Heart right ventricle (tissue), 16 donors: ENCODE measurements at places on chromosomes 1 and 21. TPM values are rescaled to one million over a fixed set of nuclear protein-coding genes. Genes with fewer than 3 reads are reported as not detected.

GRCh38 chr1:231016966-231017365 lies 23.1 kb downstream of the FAM89A start:
- no peak overlapping the region for H3K4me3 ChIP-seq
- no peak for DNase-seq
- H3K27ac ChIP-seq = no peak overlapping the region
- no peaks in the 10 kb centered on the region for H3K36me3 ChIP-seq

DNA sequence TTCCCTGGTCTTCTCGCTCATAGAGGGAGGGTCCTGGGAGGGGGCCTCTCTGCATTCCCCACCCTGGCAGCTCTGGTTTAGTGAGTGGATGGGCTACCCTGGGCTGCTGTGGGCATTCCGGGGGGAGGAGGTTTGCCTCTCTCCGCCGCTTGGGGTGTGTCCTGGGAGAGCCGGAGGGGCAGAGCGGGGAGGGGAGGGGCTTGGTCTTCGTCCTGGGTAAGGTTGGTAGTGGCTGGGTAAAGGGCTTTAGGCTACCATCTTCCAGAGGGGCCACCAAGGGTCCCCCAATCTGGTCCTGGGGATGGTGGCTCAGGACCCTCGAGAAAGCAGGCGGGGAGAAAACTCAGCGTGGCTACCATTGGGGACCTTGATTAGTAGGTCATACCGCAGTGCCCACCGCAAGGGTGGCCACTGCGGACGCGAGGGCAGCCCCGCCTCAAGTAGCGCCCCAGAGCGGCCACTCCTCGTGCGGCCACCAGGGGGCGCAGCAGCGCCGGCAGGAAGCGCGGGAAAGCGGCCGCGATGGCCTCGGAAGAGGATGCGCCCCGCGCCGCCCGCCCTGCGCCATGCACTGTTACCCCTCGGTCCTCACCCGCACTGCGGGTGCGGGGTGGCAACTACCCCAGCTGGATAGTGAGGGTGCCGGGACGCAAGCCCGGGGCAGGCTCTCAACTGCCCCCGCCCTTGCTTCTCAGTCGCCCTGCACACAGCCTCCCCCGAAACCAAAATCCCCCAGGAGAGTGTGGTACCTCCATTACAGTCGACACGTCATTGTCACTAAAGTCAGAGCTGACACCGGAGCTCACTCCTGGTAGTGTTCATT lies 44.1 kb upstream of the SLC25A33 start:
- H3K27ac ChIP-seq = no peak overlapping the region
- DNase-seq = peak; percentile 63
- H3K4me1 ChIP-seq = peaks cover 8% of the 10 kb centered on the region
- no peak overlapping the region for H3K4me3 ChIP-seq

GRCh38 chr1:10510520-10511493 lies 36.1 kb downstream of the PEX14 start:
- H3K27me3 ChIP-seq = no peaks in the 10 kb centered on the region
- peaks cover 32% of the 10 kb centered on the region for H3K4me1 ChIP-seq
- H3K4me3 ChIP-seq = no peak overlapping the region
- no peak for DNase-seq

DNA sequence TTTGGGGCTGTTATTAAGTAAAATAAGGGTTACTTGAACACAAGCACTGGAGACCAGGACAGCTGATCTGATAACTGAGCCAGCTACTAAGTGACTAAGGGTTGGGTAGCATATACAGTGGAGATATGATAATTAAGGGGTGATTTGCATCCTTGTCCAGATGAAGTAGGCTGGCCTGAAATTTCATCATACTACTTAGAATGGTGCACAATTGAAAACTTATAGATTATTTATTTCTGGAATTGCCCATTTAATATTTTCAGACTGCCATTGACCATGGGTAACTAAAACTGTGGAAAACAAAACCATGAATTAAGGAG lies 3.8 kb upstream of the CD1B start:
- H3K4me1 ChIP-seq = no peaks in the 10 kb centered on the region
- H3K36me3 ChIP-seq = no peaks in the 10 kb centered on the region
- H3K27me3 ChIP-seq = peaks cover 4% of the 10 kb centered on the region
- no peak for DNase-seq

DNA sequence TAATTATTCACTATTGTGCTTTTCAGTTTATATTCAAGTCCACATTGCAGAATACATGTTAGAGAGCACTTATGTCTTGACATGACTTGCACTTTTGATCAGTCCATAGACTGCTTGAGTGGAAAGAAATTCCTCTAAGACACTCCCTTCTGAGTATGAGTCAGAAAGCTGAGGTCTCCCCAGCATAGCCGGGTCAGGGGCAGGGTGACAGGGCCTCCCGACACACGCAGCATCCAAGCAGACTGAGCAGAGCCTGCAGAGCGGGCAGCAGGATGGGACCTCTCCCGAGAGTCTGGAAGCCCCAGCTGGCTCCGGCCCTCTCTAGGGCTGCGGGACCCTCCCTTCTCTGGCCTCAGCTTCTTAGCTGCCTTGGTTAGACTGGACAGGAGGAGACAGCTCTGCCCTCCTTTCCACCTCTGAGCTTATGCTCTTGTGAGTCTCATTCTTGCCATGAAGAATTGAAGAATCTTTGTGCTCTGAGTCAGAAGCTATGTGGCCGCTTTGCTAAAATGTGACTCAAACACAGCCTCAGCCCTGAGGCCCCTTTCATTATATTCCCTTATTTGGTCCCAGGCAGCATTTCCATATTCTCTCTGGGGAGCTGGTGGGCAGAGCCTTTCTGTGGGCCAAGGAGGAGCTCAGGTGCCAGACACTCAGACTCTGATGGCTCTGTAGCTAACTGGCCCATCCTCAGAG lies 11.2 kb upstream of the CAPN2 start:
- no peaks in the 10 kb centered on the region for H3K36me3 ChIP-seq
- no peak overlapping the region for H3K4me3 ChIP-seq
- H3K4me1 ChIP-seq = peaks cover 37% of the 10 kb centered on the region
- no peak overlapping the region for H3K27ac ChIP-seq
- no peaks in the 10 kb centered on the region for H3K27me3 ChIP-seq

- DNase-seq = no peak
- no peaks in the 10 kb centered on the region for H3K4me1 ChIP-seq
- no peak overlapping the region for H3K4me3 ChIP-seq
- peaks cover 100% of the 10 kb centered on the region for H3K36me3 ChIP-seq
These were observed 29.8 kb upstream of the CFAP298 start for GRCh38 chr21:32641710-32642698.

DNA sequence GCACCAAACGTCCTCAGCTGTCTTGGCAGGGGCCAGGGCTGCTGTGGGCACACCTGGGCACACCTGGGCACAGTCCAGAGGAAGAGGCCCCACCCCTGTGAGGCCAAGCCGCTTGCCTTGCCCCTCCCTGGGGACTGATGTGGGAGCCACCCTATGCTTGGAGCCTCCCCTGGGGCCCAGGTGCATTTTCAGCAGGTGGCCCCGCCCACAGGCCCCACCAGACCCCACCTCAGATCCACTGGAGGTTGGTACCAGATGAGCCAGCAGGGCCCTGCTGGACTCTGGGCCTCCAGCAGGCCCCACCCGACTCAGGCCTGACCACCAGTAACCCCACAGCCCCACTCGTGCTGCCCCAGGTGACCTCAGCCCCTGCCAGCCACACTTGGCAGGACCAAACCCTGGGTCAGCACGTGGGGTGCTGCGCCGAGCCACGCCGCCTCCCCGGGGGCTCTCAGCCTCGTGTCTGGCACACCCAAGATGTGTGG lies 8.8 kb downstream of the SLC19A1 start:
- DNase-seq = no peak
- H3K4me1 ChIP-seq = peaks cover 15% of the 10 kb centered on the region
- H3K27me3 ChIP-seq = no peaks in the 10 kb centered on the region
- H3K27ac ChIP-seq = peak overlapping the region; percentile 70

DNA sequence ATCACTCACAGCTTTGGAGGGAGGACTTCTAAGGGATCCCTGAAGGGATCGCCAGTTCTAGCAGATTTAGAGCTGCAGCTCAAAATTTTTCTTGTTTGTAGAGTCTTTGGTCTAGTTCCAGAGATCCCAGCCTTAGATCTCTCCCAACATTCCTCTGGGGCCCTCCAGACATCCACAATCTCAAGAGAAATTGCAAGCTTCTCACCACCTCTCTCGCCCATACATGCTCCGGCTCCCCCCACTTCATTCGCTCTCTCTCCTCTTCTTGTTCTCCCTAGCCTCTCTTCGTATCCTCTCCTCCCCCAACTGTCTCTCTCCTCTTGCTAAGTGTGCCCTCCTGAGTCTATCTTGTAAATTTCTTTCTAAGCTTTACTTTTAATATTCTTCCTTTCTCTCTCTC lies 15.1 kb upstream of the TUT4 start:
- no peak overlapping the region for H3K4me3 ChIP-seq
- peaks cover 10% of the 10 kb centered on the region for H3K27me3 ChIP-seq
- no peaks in the 10 kb centered on the region for H3K36me3 ChIP-seq
- H3K4me1 ChIP-seq = no peaks in the 10 kb centered on the region

GRCh38 chr1:54415533-54415932 lies 9.3 kb upstream of the SSBP3 start:
- H3K27me3 ChIP-seq = no peaks in the 10 kb centered on the region
- no peak overlapping the region for H3K4me3 ChIP-seq
- peaks cover 15% of the 10 kb centered on the region for H3K4me1 ChIP-seq
- DNase-seq = no peak
- no peaks in the 10 kb centered on the region for H3K36me3 ChIP-seq

DNA sequence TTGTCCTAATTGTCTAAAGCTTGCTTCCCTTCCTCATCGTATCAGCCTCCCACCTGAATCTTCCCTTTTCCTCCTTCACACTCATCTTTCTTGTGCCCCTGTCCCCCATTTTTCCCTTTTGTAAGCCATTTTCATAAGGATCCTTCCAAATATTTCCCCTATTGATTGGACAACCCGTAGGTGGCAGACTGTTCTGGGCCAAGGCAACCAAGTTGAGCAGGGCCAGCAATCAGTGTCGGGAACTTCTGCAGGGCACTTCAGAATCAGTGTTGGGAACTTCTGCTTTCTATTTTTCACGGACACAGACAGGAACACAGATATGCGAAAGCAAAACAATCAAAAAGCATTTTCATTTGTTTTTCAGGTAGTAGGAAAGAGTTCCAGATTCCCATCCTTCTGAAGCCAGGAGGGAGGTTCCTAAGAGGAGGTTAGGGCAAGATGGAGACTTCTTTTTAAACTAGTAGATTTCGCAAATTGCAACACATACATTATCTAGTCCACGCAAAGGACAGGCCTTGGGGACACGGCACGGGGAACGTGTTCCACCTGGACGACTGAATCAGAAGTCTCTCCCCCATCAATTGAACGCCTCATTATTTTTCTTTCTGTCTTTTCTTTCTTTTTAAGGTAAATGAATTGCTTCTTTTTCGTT lies 691 bp upstream of the MPZL1 start:
- no peaks in the 10 kb centered on the region for H3K36me3 ChIP-seq
- peak; percentile 37 for DNase-seq
- peak overlapping the region; percentile 92 for H3K27ac ChIP-seq

DNA sequence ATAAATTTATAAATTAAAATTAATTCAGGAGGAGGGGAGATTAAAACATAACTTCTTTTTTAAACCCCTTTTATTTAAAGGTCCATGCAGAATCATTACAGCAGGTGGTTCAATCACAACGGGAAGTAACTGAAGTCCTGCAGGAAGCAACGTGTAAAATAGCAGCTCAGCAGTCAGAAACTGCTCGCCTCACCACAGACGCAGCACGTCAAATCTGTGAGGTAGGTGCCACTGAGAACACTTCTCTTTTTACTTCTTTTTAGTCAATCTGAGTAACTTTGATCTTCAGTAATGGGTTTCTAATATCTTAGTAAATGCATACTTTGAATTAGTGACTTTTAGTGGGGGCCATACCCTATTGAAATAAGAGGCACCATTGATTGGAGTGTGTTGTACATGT lies 87.0 kb downstream of the CEP350 start:
- no peaks in the 10 kb centered on the region for H3K4me1 ChIP-seq
- H3K36me3 ChIP-seq = peaks cover 90% of the 10 kb centered on the region
- H3K4me3 ChIP-seq = no peak overlapping the region
- no peak overlapping the region for H3K27ac ChIP-seq

GRCh38 chr1:230101556-230101955 lies 34.5 kb downstream of the GALNT2 start:
- no peaks in the 10 kb centered on the region for H3K27me3 ChIP-seq
- H3K4me1 ChIP-seq = peaks cover 46% of the 10 kb centered on the region
- no peaks in the 10 kb centered on the region for H3K36me3 ChIP-seq
- H3K4me3 ChIP-seq = no peak overlapping the region

DNA sequence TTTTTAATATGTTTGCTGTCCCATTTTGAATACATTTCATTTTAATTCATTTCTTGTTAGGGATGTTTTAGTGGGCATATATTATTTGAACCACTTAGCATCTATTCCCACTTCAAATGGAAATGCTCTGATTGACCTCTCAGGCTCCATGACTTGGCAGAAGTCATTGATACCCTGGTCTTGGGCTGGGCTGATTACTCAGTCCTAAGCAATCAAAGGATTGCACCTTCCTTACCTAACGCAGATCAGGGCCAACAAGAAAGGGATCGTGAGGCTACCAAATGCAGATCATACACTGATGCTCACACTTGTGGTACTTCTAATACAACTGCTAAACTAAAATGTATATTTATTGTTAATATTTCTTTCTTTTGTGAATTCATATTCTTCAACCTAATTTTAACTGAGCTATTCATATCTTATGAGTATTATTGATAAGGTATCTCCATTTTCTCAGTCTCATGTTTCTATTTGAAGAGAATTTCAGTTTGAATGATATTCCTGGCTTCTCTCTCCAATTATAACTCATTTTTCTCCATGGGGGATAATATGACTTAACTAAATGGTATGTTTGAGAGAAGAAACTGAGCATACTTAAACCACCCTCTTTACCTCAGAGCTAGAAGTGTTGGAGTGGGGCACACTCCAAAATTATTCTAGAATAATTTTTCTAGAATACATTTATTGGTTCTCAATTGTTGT lies 615.5 kb upstream of the ADAMTS5 start:
- no peak overlapping the region for H3K27ac ChIP-seq
- no peak for DNase-seq
- H3K4me3 ChIP-seq = no peak overlapping the region

- H3K4me3 ChIP-seq = no peak overlapping the region
- H3K36me3 ChIP-seq = no peaks in the 10 kb centered on the region
- no peaks in the 10 kb centered on the region for H3K4me1 ChIP-seq
- no peak overlapping the region for H3K27ac ChIP-seq
- DNase-seq = no peak
These were observed 43.4 kb upstream of the MRPS6 start for GRCh38 chr21:34029743-34030528.

GRCh38 chr1:155983191-155984024 lies 5.1 kb upstream of the ARHGEF2 start:
- H3K27me3 ChIP-seq = no peaks in the 10 kb centered on the region
- no peaks in the 10 kb centered on the region for H3K36me3 ChIP-seq
- H3K4me3 ChIP-seq = peak overlapping the region; percentile 97
- H3K4me1 ChIP-seq = peaks cover 71% of the 10 kb centered on the region
- H3K27ac ChIP-seq = peak overlapping the region; percentile 55
- DNase-seq = peak; percentile 72

- H3K36me3 ChIP-seq = no peaks in the 10 kb centered on the region
- peaks cover 10% of the 10 kb centered on the region for H3K4me1 ChIP-seq
- H3K27me3 ChIP-seq = peaks cover 53% of the 10 kb centered on the region
- no peak overlapping the region for H3K27ac ChIP-seq
- H3K4me3 ChIP-seq = no peak overlapping the region
- DNase-seq = peak; percentile 33
These were observed 56.8 kb downstream of the GLIS1 start for GRCh38 chr1:53681977-53682685.

CRYZL1 gene
- total RNA-seq = 19.0 TPM

LEFTY2 gene
- 0.57 TPM for total RNA-seq

LRRIQ3 gene
- total RNA-seq = 0.36 TPM

RAP1GAP gene
- 2.7 TPM for total RNA-seq

ZNF593 gene
- total RNA-seq = 11.4 TPM

LEMD1 gene
- not detected for total RNA-seq

VWA5B1 gene
- 0.18 TPM for total RNA-seq
